ENCODE measurements at places on chromosomes 2 and 18. TPM values are rescaled to one million over a fixed set of nuclear protein-coding genes. Genes with fewer than 3 reads are reported as not detected.

Gene AGAP1
- not detected for total RNA-seq

Gene ANKRD44
- total RNA-seq: 69.4 TPM

Gene SULT1C2
- not detected for total RNA-seq

Gene TFCP2L1
- 1.4 TPM for total RNA-seq

Gene ABCG8
- total RNA-seq: not detected

Gene ORC4
- total RNA-seq: 37.4 TPM

Gene LOXL3
- 0.79 TPM for total RNA-seq

Gene IL36RN
- not detected for total RNA-seq

Gene SIX2
- not detected for total RNA-seq

Gene C2orf78
- total RNA-seq: not detected

Gene ABCB11
- 0.04 TPM for total RNA-seq

Gene SLC4A5
- 7.0 TPM for total RNA-seq

Gene CPLX4
- not detected for total RNA-seq

Gene INHBB
- not detected for total RNA-seq

Gene SNORC
- total RNA-seq: 1.4 TPM

Gene DHRS9
- not detected for total RNA-seq

Gene PID1
- total RNA-seq: not detected

Gene ASB18
- not detected for total RNA-seq

Gene IKZF2
- 20.0 TPM for total RNA-seq

Gene PROC
- total RNA-seq: not detected

Gene CNDP1
- total RNA-seq: not detected

Gene ZNF385B
- total RNA-seq: 217 TPM

Gene CRACDL
- total RNA-seq: 0.13 TPM

Gene G6PC2
- not detected for total RNA-seq

Gene EIF2AK2
- 3.7 TPM for total RNA-seq

Gene ADCY3
- total RNA-seq: 55.0 TPM

Gene FKBP1B
- total RNA-seq: 1.5 TPM

Gene ALLC
- total RNA-seq: not detected

Gene GNAL
- total RNA-seq: 0.28 TPM

Gene AOX1
- 0.07 TPM for total RNA-seq

Gene POTEI
- total RNA-seq: 0.44 TPM

Gene C18orf63
- not detected for total RNA-seq

Gene SRBD1
- total RNA-seq: 17.6 TPM

Gene CYP27C1
- total RNA-seq: not detected

Gene C2orf81
- total RNA-seq: 22.5 TPM

Gene LHCGR
- total RNA-seq: not detected

Gene CCDC142
- total RNA-seq: 52.0 TPM

Gene SLC9A4
- total RNA-seq: 0.22 TPM

Gene TMEFF2
- not detected for total RNA-seq

Gene CCDC195
- total RNA-seq: 4.1 TPM

Gene LAMA1
- not detected for total RNA-seq

Gene FN1
- total RNA-seq: 1.3 TPM

Gene INHA
- not detected for total RNA-seq

Gene PDIA6
- 132 TPM for total RNA-seq

Gene CCBE1
- 0.85 TPM for total RNA-seq

Gene NBAS
- 24.4 TPM for total RNA-seq

Gene LIMS3
- total RNA-seq: 1.9 TPM

Gene STEAP3
- not detected for total RNA-seq

Gene CYS1
- 0.17 TPM for total RNA-seq

Gene PLA2R1
- not detected for total RNA-seq

Gene DES
- not detected for total RNA-seq

Gene CABLES1
- total RNA-seq: 22.0 TPM

Gene CNPPD1
- 68.2 TPM for total RNA-seq

Gene AGXT
- total RNA-seq: not detected

Gene LPIN2
- total RNA-seq: 18.9 TPM

Gene MAP3K19
- not detected for total RNA-seq

Data from OCI-LY7 (cell line).